Body of pancreas (tissue), 4 donors: ENCODE measurements at places on chromosomes 7 and 10. TPM values are rescaled to one million over a fixed set of nuclear protein-coding genes. Genes with fewer than 3 reads are reported as not detected.

GRCh38 chr10:61316676-61317265 is 136.4 kb downstream of the TMEM26 start:
- no peak overlapping the region for H3K27ac ChIP-seq
- H3K4me1 ChIP-seq: no peaks in the 10 kb centered on the region
- no peak overlapping the region for H3K4me3 ChIP-seq
- DNase-seq: no peak

- DNase-seq: no peak
- H3K27me3 ChIP-seq: no peaks in the 10 kb centered on the region
- H3K27ac ChIP-seq: no peak overlapping the region
Observed at GRCh38 chr7:27515933-27516332, 146.8 kb downstream of the HIBADH start.

GRCh38 chr10:10662716-10663408 is 354.8 kb upstream of the CELF2 start:
- no peaks in the 10 kb centered on the region for H3K27me3 ChIP-seq
- H3K4me3 ChIP-seq: no peak overlapping the region
- no peak overlapping the region for H3K27ac ChIP-seq
- no peaks in the 10 kb centered on the region for H3K4me1 ChIP-seq
- H3K36me3 ChIP-seq: no peaks in the 10 kb centered on the region

Gene ADIRF
- 115 TPM for total RNA-seq

- H3K4me3 ChIP-seq: no peak overlapping the region
- no peaks in the 10 kb centered on the region for H3K27me3 ChIP-seq
- no peaks in the 10 kb centered on the region for H3K4me1 ChIP-seq
Observed at GRCh38 chr10:78570633-78571235, 498.0 kb upstream of the ZMIZ1 start.

Gene NUDT13
- total RNA-seq: 2.3 TPM
